ENCODE measurements at places on chromosomes 2 and 18.

DNA sequence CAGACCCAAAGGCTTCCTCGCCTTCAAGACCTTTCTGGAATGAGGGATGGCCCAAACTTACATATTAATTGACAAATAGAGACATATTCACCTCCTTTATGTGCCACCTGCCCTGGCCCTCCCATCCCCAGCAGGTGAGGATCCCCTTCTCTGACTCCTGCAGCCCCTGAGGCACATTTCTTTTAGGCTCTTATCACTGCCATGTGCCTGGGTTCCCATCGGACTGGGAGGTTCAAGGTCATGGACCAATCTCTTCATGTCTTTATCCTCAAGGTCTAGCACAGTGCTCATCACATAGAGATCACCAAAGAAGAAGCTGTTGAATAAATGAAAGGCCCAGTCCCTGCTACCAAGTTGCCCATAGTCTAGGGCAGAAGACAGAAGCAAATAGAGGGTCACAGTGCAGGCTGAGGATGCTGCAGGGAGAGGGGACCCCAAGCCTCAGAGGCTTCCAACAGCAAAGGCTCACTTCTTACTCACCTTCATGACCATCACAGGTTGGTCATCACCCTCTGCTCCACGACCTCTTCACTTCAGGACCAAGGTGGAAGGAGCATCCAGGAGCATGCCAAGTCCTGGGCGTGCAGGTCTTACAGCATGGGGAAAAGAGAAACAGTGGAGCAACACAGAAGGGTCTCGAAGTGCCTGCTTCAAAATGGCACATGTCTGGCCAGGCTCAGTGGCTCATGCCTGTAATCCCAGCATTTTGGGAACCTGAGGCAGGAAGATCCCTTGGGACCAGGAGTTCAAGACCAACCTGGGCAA lies 193.9 kb downstream of the SMAD2 start:
- DNase-seq: no peak

DNA sequence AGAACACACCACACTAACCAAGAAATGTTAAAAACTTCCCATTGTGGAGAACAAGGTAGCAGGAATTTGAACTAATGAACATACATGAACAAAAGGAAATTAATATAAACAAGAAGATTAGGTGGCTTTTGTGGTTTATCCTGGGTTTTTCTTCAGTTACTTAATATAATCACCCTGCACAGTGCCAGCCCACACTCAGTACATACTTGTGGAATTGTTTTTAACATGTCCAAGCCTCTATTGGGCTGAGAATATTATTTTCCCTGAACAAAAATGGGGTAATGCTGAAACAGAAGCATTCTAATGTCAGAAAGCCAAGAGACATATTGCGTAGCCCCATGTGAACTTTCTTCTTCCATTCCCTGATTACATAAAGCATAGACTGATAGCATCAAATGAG lies 202.8 kb downstream of the DNER start:
- no peak for DNase-seq

GRCh38 chr2:154133823-154134222 lies 262.1 kb downstream of the GALNT13 start:
- DNase-seq: no peak

DNA sequence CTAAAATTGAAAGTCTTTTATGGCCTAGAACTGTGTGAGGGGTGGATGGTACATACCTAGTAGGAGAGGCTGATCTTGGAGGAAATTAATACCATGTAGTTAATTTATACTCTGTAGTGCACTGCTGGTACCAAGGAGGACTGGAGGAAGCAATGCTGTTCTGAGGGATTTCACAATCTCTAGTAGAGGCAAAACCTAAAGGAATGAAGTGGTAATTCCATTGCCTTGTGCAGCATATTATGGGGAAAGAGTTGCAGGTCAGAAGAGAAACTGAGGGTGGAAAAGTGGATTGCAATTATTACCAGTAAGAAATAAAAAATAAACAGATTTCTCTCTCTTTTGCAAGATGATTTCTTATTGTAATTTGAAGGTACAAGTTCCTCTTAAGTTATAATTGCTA lies 2.2 kb downstream of the ABI2 start:
- no peak for DNase-seq
